ENCODE measurements at places on chromosomes 5 and 9.

DNA sequence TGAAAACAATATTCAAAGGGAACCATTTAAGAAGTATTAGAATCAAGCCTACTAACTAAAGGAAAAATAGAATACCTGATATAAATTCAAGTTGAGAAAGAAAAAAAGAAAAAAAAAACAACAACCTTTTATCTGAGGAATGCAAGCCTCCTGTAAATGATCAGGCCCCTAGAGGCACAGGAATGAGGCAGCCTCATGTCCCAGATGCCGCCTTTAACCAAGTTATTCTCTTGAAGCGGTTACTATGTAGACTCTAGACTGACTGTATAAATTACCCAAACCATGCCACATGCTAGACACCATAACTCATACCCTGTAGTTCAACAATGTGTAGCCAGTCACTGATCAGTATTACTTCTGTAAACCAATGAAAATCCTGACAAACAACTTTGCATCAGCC lies 929.6 kb downstream of the TAF11L14 start:
- DNase-seq, result peak; percentile 41

DNA sequence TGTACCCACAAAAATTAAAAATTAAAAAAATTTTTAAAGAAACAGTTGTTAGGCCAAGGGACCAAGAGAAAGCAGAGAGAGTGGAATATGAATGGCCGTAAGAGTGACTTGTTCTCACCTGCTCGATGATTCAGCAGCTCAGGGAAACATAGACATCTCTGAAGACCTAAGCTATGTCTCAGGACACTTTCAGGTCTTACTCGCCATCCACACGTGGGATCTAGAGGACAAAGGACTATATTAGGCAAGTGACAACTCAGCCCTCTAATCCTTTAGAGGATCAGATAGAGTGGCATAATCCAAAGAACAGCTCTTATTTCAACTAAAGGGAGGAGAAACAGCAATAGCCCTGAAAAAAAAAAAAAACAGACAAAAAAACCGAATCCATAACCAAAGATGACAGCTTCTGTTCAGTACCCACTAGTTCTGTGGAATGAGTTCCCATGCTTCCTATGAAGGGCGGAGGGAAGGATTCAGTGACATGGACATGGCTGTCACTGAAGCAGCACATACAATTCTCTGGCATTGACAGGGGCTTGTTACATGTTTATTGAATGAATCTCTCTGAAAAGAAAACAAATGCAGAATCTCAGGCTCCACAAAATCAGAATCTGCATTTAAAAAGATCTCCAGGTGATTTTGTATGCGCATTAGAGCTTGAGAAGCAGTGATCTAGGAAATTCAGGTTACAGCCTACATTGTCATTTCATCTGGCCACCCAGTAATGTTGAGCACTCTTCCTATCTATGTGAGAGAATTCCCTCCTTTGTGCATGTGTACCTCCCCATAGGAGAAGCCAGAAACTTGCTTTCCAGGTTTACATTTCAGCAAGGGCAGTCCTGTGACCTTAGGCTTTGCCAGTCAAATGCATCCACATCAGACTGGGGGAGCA lies 96.0 kb downstream of the KIAA1958 start:
- DNase-seq, result no peak

DNA sequence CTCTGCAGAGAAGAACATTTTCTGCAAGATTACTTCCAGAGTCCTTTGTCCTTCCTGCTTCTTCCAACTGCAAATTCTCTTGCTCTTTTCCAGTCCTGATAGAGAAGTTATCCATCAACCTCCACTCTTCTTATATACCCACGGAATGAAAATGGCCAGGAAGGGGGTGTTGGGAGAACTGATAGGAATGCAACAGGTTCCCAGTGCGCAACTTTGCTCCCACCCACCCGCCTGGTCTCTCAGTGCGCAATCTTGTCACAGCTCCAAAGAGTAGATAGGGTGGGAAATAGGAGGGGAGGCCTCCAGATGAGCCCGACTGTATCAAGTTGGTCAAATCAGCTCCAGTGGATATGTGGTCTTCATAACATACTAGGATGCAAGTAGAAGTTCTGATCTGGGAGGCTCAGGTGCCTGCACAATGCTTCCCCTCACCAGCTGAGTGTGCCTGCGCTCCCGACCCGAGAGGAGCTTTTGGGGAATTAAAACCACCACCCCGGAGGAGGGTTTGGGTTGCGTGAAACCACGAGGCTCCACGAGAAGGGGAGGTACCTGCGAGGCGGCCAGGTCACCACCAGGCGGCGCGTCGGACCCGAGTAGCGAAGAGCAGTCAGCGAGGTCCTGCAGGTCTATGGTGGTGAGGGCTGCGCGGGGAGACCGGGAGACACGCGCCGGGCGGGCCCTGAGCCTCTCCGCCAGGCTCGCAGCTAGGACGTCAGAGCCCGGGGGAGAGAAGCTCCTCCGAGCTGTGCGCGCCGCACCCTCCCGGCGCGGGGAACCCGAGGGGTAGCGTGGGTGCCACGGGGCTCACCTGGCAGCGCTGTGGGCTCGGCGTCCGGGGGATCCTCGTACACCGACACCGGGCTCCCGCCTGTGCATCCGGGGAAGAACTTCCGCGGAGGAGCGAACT lies 835 bp downstream of the MCIDAS start:
- DNase-seq, result peak; percentile 94

- no peak for DNase-seq
These were observed 130.2 kb downstream of the MAN2A1 start for GRCh38 chr5:109819878-109820277.

DNA sequence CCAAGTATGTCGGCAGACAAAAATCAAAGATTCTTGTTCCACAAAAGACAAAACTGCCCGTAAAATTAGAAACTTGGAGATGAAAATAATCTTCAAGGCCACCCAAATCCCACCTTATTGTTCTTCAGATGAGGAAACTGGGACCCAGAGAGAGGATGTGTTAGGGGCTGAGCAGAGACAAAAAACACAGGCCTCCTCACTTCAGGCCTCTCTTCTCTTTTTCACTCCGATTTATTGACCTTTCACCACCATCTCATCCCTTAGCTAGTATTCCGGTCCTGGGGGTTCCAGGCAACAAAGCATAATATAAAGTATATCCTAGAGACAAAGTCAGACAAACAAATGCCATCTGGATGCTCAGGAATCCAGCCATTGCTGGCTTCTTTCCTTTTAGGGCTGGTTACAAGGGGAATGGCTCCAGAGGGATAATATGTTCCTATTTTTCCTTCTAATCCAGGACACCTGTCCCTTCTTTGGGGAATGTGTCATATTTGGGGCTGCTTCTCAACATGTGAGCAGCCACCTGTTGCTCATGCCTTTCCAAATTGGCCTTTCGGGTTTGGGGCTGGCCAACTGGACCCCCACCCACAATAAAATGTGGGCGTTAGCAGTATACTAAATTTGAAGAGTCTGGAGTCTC lies 42.2 kb upstream of the AFAP1L1 start:
- DNase-seq, result no peak

- no peak for DNase-seq
These were observed 40.6 kb downstream of the EFNA5 start for GRCh38 chr5:107630184-107630583.

DNA sequence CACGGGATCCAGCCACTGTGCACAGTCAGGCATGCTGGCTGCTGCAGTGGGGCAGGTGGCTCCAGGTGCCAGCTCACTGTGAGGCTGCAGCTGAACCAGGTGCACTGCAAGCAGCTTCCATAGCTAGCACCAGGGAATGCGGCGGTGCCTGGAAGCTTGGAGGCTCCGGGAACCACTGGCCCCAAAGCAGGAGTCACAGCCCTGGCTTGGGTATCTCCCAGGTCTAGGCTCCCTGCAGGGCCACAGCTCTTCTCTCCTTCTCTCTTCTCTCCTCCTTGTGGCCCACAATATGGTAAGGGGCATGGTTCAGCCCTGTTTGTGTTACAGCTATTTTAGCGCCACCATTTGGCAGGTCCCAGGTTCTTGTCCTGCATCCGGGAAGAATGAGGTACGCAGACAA lies 6.7 kb upstream of the MTMR12 start:
- DNase-seq, result no peak

DNA sequence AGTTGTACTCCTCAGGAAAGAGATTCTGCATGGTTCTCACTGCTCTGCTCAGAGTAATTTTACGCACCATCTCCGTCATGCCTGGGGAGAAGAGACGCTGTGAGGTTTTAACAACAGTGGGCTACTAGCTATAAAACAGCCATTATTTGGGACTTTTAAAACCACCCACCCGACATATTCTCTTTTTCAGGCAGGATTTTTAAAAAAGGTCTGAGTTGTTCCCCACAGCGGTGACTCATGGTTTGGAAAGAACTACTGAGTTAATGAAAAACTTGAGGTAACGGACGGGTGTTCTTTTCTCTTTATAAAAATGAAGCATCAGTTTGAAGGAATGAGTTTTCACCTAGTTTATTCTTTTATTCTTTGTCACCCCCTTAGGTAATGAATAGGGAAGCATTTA lies 61.3 kb downstream of the TTLL11 start:
- no peak for DNase-seq
